ENCODE measurements at places on chromosomes 6 and 20.
A peak's percentile ranks its signal among the peaks of the same experiment; 100 is the strongest.

DNA sequence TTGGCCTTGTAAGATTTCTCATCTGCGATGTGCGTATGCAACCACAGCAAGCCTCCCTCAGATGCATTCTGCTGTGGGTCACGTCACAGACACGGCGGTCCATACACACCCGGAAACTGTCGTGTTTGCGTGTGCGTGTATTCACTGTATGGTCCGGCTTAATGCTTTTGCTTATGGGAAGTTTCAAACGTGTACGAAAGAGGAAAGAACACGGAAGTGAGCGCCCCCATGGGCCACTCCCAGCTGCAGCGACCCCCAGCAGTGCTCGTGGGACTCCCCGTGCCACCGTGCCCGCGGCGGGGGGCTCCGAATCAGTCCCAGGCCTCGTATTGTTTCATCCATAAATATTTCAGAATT is 10.2 kb downstream of the DLL1 start:
- DNase-seq: peak; percentile 65

GRCh38 chr6:27758491-27758890 is 153.7 kb downstream of the OR2B2 start:
- DNase-seq: no peak

DNA sequence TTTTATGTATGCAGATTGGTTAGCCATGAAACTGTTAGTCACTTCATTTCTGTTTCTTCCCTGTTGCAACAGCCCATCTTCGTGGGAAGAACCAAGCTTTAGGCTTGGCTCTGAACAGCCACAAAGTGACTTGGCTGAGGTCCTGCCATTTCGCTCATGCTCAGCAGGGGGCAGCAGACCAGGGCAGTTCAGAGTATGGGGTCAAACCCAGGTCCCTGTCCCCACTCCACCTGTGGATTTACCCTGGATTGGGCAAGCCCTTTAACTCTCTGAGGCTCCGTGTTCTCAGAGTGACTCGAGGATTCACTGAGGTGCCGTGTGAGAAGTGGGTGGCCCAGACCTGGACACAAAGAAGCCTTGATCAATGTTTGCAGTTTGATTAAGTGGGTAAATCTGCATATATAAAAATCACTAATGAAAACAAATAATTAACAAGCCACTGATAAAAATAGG is 19.8 kb upstream of the MAP1LC3A start:
- peak; percentile 70 for DNase-seq

- no peak for DNase-seq
Observed at GRCh38 chr6:134683783-134684422, 266.0 kb downstream of the ALDH8A1 start.

- DNase-seq: no peak
Observed at GRCh38 chr20:47392721-47393073, 36.2 kb upstream of the ZMYND8 start.

DNA sequence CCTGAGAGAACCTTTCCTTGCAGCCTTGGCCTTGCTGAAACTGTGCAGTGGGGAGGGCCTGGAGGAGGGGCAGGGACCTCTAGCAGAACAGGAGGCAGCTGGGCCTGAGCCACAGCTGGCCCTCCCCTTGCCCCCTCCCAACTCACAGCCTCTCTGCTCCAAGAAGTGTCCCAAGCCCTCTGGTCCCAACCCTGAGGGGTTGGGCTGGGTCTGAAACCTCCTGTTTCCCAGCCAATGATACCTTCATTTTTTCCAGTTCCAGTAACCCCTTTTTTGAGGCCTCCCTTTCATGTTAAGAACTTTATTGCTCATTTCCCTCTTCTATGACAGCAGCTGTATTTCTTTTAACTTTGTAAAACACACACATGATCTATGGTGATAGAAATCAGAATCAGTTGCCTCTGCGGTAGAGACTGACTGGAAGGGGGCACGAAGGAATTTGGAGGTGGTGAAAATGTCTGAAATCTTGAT is 17.9 kb upstream of the ARMC12 start:
- no peak for DNase-seq

DNA sequence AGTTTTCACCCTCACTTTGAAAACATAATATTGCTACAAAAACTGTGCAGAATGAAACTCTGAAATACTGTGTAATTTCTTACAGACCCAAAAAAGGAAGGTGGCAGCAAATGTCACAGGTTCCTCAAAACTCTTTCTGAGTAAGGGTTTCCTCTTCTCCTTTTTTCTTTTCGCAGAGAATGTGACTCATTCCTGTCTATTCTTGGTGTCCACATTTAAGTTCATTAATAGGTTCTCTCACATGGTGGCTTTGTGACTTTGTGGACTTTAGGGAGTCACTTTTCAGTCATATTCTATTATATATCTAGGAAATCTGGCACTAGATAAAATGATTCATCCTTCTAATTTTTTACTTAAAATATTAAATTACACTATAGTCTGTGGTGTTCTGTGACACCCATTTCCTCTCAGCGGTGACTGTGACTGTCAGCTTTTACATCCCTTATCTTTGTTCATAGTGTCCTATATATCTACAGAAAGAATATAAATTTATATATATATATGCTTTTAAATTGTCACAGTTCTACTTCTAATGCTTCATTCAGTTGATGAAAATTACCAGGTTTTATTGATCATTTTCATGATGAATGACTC is 126.8 kb upstream of the HCRTR2 start:
- DNase-seq: no peak

DNA sequence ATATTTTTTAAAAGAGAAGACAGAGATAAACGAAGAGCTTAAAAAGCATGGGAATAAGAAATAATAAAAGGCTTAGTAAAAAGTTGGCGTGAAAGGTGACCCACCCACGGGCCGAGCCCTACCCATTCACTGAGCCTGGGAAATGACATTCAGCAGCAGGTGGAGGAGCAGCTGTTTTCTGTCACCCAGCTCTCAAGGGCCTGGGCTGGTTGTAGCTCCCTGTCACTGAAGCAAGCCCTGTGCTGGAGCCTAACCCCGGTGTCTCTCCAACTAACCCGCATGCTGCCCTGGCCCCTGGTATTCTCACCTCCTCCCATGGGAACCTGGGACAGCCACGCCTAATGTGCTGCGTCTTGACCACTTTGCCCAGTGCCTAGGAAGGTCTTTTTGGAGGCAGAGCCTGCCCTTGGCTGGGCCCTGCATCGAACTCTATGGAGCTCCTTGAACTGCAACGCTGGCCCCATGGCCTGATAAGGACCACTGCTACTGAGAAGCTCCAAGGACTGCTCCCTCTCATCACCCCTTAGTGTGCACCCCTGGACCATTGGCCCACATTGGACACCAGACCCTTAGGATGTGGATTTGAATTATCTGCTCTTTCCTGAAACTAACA is 68.8 kb upstream of the IYD start:
- no peak for DNase-seq

DNA sequence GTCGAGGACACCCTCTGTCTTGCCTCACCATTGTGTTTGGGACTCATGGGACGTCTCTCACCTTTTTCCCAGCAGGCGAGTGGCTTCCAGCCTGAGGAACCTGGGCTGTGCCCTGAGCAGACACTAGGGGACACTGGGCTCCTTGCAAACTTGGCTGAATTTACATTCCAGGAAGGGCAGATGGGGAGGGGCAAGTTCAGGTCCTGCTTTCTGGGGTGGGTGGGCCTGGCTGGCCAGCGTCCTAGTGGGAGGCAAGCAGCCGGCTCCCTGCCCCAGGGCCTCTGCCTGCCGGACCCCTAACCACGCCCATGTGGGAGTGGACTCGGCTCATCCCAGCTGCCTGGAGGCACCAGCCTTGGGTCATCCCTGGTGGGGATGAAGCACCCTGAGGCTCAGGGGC is 48.2 kb upstream of the MLN start:
- DNase-seq: peak; percentile 23

GRCh38 chr20:49595811-49596561 is 28.0 kb upstream of the PTGIS start:
- DNase-seq: no peak

GRCh38 chr6:158751224-158751623 is 67.9 kb downstream of the EZR start:
- DNase-seq: no peak

GRCh38 chr20:10511509-10512251 is 76.6 kb downstream of the SLX4IP start:
- no peak for DNase-seq

DNA sequence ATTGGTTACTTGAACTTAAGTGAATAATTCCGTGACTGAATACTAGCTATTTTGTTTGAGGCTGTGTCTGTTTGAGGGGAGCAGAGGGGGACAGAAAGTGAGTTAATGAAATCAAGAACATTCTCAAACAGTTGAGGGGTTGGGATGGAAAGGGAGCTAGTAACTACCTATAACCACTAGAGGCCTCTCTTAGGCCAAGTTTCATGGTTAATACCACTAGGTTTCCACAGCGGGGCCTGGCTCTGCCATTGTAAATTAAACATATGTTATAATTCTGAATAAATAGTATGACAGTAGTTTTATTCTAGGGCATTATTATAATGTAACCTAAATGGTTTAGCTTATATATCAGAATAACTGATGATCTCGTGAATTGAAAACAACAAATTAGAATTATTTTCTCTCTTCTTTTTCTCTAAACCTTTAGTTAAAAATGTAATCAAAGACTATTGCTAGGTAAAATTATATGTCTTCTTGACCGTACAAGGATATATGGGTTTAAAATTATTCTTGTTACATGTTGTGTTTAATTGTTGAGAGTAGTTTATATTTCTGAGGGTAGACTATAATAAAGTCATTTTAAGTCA is 108.1 kb downstream of the BCKDHB start:
- DNase-seq: peak; percentile 23
